NCI-H187 (cell line): ENCODE measurements at places on chromosomes 2 and 18.

DNA sequence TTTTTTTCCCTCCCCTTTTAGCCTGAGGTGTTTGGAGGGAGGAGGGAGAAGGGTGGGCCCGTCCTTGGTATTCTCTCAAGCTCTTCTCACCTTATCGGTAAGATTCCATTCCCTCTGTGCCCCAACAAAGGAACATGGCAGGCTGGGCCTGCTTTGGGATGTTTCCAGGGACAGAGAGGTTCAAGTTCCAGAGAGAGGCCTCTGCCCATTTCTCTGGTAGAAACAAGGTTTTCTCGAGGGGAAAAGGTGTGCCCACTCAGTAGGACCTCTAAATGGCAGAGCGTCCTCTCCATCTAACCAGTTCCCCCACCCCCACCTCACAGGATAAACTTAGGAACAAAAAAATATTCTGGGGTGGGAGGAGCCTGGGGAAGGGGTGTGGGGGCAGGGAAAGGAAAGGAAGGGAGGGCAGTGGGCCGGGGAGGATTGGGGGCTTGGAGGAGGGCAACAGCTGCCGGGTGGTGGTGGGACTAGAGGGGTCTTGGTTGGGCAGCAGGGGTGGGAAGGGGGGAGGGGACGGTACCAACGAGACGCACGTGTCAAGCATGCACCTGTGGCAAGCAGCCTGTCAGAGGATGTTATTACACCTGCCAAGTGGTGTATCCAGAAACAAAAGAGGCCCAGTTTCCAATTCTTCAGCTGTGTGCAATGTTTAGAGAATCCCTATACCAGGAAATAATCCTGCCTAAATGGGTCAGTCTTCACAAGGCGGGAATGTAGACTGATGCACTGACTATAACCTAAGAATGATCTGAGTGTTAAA lies 2.1 kb downstream of the PCBP1 start:
- DNase-seq = no peak

GRCh38 chr18:9685615-9685890 lies 22.5 kb upstream of the RAB31 start:
- DNase-seq = no peak

GRCh38 chr2:201915446-201915845 lies 109.1 kb downstream of the CDK15 start:
- DNase-seq = no peak

DNA sequence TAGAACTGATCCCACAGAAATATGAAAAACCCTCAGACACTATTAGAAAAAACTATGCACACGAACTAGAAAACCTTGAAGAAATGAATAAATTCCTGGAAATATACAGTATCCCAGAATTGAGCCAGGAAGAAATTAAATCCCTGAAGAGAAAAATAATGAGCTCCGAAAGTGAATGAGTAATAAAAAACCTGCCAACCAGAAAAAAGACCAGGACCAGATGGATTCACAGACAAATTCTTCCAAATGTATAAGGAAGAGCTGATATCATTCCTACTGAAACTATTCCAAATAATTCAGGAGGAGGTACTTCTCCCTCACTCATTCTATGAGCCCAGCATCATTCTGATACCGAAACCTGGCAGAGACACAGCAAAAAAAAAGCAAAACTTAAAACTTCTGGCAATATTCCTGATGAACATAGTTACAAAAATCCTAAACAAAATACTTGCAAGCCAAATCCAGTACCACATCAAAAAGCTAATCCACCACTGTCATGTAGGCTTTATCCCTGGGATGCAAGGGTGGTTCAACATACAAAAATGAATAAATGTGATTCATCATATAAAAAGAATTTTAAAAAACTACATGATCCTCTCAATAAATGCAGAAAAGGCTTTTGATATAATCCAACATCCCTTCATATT lies 1397.6 kb upstream of the DDX18 start:
- DNase-seq = no peak

DNA sequence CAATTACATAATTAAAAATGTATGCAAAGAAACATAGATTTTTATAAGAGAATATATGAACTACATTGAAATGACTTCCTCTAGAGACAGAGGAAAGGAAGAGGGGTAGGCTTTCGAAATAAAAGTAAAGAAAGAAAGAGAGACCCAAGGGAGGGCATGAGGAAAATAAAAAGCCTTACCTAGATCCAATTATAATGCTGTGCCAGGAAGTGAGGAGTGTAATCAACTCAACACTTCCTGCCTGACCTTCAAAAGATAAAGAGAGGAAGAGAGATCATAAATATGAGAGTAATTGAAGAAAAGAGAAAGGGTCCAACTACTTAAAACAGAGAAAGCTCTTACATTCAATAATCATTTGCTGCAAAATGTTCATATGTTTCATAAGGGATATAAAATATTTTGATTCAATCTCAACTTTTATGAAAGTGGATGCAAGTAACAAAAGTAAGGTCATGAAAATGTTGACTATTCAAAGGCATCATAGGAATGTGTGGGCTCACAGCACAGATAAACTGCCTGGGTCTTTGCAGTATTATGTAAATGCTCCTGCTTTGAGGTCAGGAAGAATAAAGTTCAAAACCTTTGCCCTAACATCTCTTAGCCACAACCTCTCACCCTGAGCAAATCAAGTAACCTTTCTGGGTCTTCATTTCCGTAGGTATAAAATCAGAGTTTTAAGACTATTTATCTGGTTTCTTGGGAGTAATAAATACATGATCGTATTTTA lies 1237.7 kb downstream of the LRP1B start:
- no peak for DNase-seq

- no peak for DNase-seq
Measured at GRCh38 chr2:241926541-241927311, 57.2 kb downstream of the RTP5 start.

GRCh38 chr2:199405241-199405640 lies 52.5 kb downstream of the SATB2 start:
- no peak for DNase-seq

GRCh38 chr2:29495068-29495467 lies 379.9 kb downstream of the CLIP4 start:
- no peak for DNase-seq

DNA sequence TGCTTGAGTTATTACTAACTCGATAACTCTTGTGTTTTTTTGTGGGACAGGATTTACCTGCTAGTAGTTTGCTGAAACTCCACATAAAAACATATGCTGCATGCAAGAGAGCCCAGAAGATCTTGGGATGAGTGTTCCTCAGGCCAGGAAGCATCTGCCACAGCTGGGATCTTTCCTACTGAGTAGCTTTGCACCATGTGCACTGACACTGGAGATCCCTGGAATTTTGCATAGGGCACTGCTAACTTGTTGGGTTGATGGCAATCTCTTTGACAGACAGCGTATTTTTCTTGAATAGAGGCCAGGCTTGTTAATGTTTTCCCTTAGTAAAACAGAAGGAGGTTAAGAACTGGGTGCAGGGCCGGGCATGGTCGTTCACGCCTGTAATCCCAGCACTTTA lies 808 bp upstream of the SERPINB11 start:
- no peak for DNase-seq
